ENCODE measurements at places on chromosomes 2 and 18.

DNA sequence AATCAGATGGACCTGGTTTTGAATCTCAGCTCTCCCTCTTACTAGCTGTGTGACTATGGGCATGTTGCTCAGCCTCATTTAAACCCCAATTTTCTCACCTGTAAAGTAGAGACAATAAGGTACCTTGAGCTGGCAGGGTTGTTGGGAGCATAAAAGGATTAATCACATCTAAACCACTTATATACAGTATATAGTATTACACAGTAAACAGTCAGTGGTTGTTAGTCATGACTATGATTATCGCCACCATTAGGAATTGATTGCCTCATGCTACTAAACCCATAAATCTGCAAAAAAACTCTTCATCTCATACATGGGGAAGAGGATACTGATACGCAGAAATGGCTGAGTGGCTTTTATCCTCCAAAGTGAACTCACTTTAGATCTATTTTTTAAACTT lies 65.8 kb downstream of the INO80D start:
- peaks cover 10% of the 10 kb centered on the region for H3K36me3 ChIP-seq
- H3K4me3 ChIP-seq, result no peak overlapping the region
- H3K27me3 ChIP-seq, result no peaks in the 10 kb centered on the region
- no peak overlapping the region for H3K27ac ChIP-seq

- H3K4me1 ChIP-seq, result no peaks in the 10 kb centered on the region
- H3K27me3 ChIP-seq, result no peaks in the 10 kb centered on the region
- H3K27ac ChIP-seq, result no peak overlapping the region
- H3K36me3 ChIP-seq, result peaks cover 2% of the 10 kb centered on the region
- H3K4me3 ChIP-seq, result no peak overlapping the region
Measured at GRCh38 chr2:184938221-184938985, 340.1 kb downstream of the ZNF804A start.

- no peak for DNase-seq
- no peak overlapping the region for H3K4me3 ChIP-seq
- H3K27ac ChIP-seq, result no peak overlapping the region
- H3K27me3 ChIP-seq, result no peaks in the 10 kb centered on the region
- no peaks in the 10 kb centered on the region for H3K36me3 ChIP-seq
- no peaks in the 10 kb centered on the region for H3K4me1 ChIP-seq
Measured at GRCh38 chr2:231343006-231343710, 52.4 kb upstream of the B3GNT7 start.

GRCh38 chr2:64114063-64114911 lies 29.9 kb downstream of the PELI1 start:
- H3K4me1 ChIP-seq, result peaks cover 33% of the 10 kb centered on the region
- peaks cover 5% of the 10 kb centered on the region for H3K36me3 ChIP-seq
- peak overlapping the region; percentile 52 for H3K4me3 ChIP-seq
- H3K27ac ChIP-seq, result peak overlapping the region; percentile 85
- H3K27me3 ChIP-seq, result no peaks in the 10 kb centered on the region

- H3K4me3 ChIP-seq, result no peak overlapping the region
- no peak for DNase-seq
- no peaks in the 10 kb centered on the region for H3K27me3 ChIP-seq
Measured at GRCh38 chr2:30940839-30941238, 133.6 kb upstream of the CAPN13 start.

GRCh38 chr2:109433926-109434325 lies 179.8 kb downstream of the SEPTIN10 start:
- no peaks in the 10 kb centered on the region for H3K4me1 ChIP-seq
- DNase-seq, result no peak
- H3K27me3 ChIP-seq, result peaks cover 2% of the 10 kb centered on the region
- H3K27ac ChIP-seq, result no peak overlapping the region

DNA sequence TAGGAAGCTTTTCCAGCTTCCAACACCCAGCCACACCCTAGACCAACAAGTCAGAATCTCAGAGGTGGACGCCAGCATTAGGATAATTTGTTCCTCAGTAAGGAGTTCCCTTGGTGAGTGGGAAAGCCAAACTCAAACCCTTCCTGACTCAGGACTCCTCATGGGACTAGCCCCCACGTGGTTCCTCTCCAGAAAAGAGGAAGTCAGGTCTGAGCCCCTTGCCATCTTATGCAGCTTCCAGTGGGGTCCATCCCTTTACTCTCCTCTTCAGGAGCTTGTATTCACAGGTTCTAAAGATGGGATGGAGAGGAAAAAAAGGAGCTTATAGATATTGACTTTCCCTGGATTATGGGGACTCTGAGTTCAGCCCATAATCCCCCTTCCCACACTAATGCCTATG lies 14.8 kb upstream of the NOTO start:
- H3K4me1 ChIP-seq, result no peaks in the 10 kb centered on the region
- H3K27me3 ChIP-seq, result peaks cover 27% of the 10 kb centered on the region
- no peak overlapping the region for H3K27ac ChIP-seq
- DNase-seq, result no peak

GRCh38 chr2:218877891-218878290 lies 2.8 kb upstream of the WNT10A start:
- H3K27me3 ChIP-seq, result peaks cover 57% of the 10 kb centered on the region
- no peaks in the 10 kb centered on the region for H3K36me3 ChIP-seq
- H3K4me3 ChIP-seq, result no peak overlapping the region
- H3K4me1 ChIP-seq, result peaks cover 16% of the 10 kb centered on the region
- no peak for DNase-seq

All from natural killer cell treated with Interleukin-12 subunit alpha and Interleukin-12 subunit beta and Interleukin-15 and Interleukin-18, amount 100 ng/mL, for 72 hours (primary cell).